ENCODE measurements at places on chromosomes 2 and 18. TPM values are rescaled to one million over a fixed set of nuclear protein-coding genes. Genes with fewer than 3 reads are reported as not detected.

Gene ADCY3
- 48.3 TPM for total RNA-seq

Gene ZNF514
- total RNA-seq, result 5.5 TPM

Gene HOXD9
- not detected for total RNA-seq

Gene DNAH6
- total RNA-seq, result under 0.01 TPM

Gene PLEKHH2
- total RNA-seq, result 1.2 TPM

Gene PAX8
- 0.17 TPM for total RNA-seq

Measured in bronchus fibroblast of lung (primary cell).